Esophagus muscularis mucosa (tissue), 4 donors: ENCODE measurements at places on chromosomes 13 and 19. TPM values are rescaled to one million over a fixed set of nuclear protein-coding genes. Genes with fewer than 3 reads are reported as not detected.

ZNF497 gene
- total RNA-seq = 0.84 TPM

GRCh38 chr13:30108913-30109237 lies 198.5 kb downstream of the KATNAL1 start:
- no peak for DNase-seq
- H3K27ac ChIP-seq = no peak overlapping the region
- H3K27me3 ChIP-seq = no peaks in the 10 kb centered on the region
- peaks cover 12% of the 10 kb centered on the region for H3K4me1 ChIP-seq
- H3K36me3 ChIP-seq = no peaks in the 10 kb centered on the region

GRCh38 chr19:17721821-17722220 lies 2.5 kb downstream of the MAP1S start:
- DNase-seq = no peak
- no peak overlapping the region for H3K4me3 ChIP-seq
- H3K27ac ChIP-seq = no peak overlapping the region
- H3K27me3 ChIP-seq = no peaks in the 10 kb centered on the region
- peaks cover 48% of the 10 kb centered on the region for H3K4me1 ChIP-seq

DNA sequence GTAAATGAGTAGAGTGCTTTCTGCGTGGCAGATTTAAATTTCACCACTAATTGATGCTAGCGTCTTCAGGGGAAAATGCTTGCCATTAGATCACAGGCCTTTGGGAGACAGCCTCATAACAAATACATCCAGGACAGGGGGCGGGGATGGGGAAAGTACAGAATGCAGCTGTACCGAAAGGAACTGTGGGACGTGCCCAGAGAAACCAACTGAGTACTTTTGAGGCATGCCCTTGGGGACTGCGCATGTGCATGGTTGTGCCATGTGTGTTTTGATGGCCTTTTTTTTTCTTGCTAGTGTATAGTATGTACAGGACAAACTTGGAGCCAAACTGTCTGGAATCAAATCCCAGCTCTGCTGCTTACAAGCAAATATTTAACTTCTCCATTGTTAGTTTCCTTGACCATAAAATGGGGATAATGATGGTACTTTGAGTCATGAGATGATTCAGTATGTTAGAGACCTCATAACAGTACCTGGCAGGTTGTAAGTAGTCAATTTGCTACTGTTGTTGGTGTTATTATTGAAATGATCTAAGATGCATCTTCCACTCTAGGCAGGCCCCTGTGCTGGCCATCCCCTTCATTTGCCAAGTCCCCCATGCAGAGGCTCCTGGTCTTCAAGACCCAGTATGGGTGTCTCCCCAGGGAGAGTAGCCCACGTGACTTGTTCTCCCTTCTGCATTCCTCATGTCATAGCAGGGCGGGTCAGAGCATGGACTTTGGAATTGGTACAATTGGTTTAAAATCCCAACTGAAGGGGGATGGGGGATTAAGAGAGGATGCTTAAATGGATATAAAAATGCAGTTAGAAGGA lies 68.3 kb upstream of the NPAS1 start:
- H3K4me3 ChIP-seq = no peak overlapping the region
- peaks cover 73% of the 10 kb centered on the region for H3K4me1 ChIP-seq
- H3K27me3 ChIP-seq = no peaks in the 10 kb centered on the region
- DNase-seq = no peak
- no peaks in the 10 kb centered on the region for H3K36me3 ChIP-seq

SIGLEC7 gene
- not detected for total RNA-seq

DNA sequence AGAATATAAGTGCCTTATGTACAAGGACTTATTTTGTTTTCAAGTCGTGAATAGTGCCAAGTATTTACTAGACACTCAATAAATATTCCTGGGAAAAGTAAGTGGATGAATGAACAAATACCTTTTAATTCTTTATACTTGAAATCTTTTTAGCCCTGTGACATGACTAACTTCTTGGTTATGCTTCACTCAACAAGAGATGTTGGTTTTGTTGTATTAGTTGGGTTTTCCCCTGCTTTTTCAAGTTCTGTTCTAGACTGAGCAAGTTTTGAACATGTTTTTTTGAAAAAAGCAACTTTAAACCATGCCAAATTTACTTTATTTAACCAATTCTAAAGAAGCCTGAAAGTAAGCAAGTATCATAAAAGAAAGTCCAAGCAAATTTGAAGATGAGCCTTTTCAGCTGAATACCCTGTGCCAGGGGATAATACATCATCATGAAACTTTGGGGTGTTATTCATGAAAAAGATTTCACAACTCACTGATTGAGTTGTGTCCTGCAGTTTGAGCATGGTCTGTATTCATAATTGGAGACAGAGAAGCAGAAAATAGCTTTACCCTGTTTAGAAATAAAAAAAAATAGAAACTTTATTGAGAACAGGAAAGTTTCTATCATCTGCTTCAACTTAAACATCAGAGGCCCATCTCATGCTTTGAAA lies 11.1 kb downstream of the LMO7 start:
- H3K36me3 ChIP-seq = no peaks in the 10 kb centered on the region
- H3K4me1 ChIP-seq = no peaks in the 10 kb centered on the region
- no peaks in the 10 kb centered on the region for H3K27me3 ChIP-seq
- DNase-seq = no peak

DNA sequence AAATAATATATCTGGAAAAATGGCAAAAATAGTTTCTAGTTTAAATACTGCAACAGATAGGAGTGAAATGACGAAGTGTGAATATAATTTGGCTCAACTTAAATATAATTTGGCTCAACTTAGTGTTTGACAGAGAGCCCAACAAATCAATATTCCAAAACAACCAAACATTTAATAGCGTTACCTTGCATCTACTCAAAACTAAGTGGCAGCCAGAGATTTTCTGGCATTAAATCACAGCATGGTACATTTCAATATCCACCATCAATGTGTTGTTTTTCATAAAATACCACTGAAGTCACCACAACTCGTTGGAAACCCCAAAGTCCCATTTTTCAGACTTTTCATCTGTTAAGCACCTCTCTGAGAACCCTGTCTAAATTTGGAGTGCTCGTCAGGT lies 69.6 kb downstream of the DCLK1 start:
- no peak overlapping the region for H3K27ac ChIP-seq
- no peaks in the 10 kb centered on the region for H3K27me3 ChIP-seq
- H3K4me3 ChIP-seq = no peak overlapping the region
- H3K4me1 ChIP-seq = peaks cover 13% of the 10 kb centered on the region
- DNase-seq = no peak

GRCh38 chr19:5718037-5718578 lies 1.8 kb downstream of the LONP1 start:
- no peaks in the 10 kb centered on the region for H3K27me3 ChIP-seq
- H3K27ac ChIP-seq = no peak overlapping the region
- H3K4me3 ChIP-seq = no peak overlapping the region
- H3K36me3 ChIP-seq = peaks cover 18% of the 10 kb centered on the region
- peaks cover 34% of the 10 kb centered on the region for H3K4me1 ChIP-seq
